H9 (cell line): ENCODE measurements at places on chromosomes 12 and 14.

DNA sequence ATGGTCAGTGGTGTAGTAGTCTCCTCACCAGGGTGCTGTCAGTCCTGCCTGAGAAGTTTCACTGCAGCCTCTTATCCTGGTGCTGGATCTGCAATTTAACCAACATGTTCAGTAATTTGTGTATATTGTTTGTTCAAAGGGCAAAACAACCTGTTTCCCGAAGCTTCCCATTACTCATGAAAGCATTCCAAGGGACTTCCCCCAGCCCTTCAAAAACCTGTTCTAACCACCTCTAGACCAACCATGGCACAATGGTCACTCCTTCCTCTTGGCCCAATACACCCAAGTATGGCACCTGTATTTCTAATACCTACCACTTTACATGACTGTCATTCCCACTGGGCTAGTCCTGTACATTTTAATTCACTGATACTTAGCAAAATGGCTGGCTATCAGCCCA is 12.1 kb downstream of the CKAP4 start:
- H3K27me3 ChIP-seq: no peaks in the 10 kb centered on the region
- no peaks in the 10 kb centered on the region for H3K4me1 ChIP-seq
- H3K4me3 ChIP-seq: no peak overlapping the region
- H3K36me3 ChIP-seq: peaks cover 29% of the 10 kb centered on the region
- DNase-seq: no peak

- H3K4me1 ChIP-seq: no peaks in the 10 kb centered on the region
- no peaks in the 10 kb centered on the region for H3K36me3 ChIP-seq
- no peaks in the 10 kb centered on the region; the same call in none of the 2 replicates for H3K27me3 ChIP-seq
- H3K4me3 ChIP-seq: peak overlapping the region; percentile 69
- peak; percentile 81 for DNase-seq
These were observed 50.7 kb upstream of the MAP1LC3B2 start for GRCh38 chr12:116508145-116509121.

- no peaks in the 10 kb centered on the region for H3K36me3 ChIP-seq
- no peak overlapping the region for H3K27ac ChIP-seq
- no peaks in the 10 kb centered on the region for H3K4me1 ChIP-seq
- DNase-seq: no peak
- H3K27me3 ChIP-seq: no peaks in the 10 kb centered on the region
These were observed 14.4 kb upstream of the ERGIC2 start for GRCh38 chr12:29395356-29395755.

DNA sequence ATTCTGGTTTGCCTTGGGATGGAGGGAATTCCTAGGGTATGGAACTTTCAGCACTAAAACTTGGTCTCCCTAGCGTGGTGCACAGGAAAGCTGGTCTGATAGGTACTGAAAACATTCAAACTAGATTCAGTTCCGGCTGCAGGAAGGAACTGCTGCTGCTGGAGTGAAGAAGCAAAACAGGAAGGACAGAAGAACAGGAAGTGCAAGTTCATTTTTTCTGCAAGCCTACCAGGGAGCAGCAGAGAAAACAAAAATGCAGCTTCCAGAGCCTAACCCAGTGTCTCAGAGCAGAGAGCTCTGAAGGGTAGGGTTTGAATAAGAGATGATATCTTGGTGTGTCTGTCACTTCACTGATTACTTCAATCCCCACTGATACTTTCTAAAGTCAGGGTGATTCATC is 165.2 kb downstream of the VRK1 start:
- H3K4me1 ChIP-seq: peaks cover 5% of the 10 kb centered on the region; the same call in 1 of the 2 replicates
- DNase-seq: no peak
- H3K27ac ChIP-seq: no peak overlapping the region
- peaks cover 9% of the 10 kb centered on the region; the same call in 1 of the 2 replicates for H3K36me3 ChIP-seq
- no peaks in the 10 kb centered on the region for H3K27me3 ChIP-seq

GRCh38 chr12:120231316-120232011 is 30.6 kb upstream of the RPLP0 start:
- DNase-seq: peak; percentile 96
- no peaks in the 10 kb centered on the region for H3K27me3 ChIP-seq
- H3K4me3 ChIP-seq: peak overlapping the region; percentile 67
- peak overlapping the region; percentile 86 for H3K27ac ChIP-seq
- peaks cover 39% of the 10 kb centered on the region for H3K4me1 ChIP-seq

GRCh38 chr14:101177301-101177971 is 273.9 kb upstream of the RTL1 start:
- no peak overlapping the region for H3K4me3 ChIP-seq
- H3K27ac ChIP-seq: no peak overlapping the region
- H3K36me3 ChIP-seq: peaks cover 15% of the 10 kb centered on the region
- H3K27me3 ChIP-seq: no peaks in the 10 kb centered on the region
- peak; percentile 20 for DNase-seq

DNA sequence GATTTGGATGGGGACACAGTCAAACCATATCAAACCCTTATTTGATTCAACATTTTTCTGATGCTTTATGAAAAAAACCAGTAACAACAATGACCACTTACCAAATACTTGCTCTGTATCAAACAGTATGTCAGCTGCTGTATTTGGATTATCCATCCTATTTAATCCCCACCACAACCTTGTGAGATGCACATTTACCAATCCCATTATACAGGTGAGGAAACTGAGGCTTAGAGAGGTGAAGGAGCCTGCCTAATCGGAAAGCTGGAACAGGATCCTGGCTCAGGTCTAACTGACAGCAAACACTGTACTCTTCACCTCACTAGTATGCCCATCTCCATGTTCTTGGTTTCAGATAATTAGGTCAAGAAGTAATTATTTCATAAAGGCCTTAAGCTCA is 13.8 kb downstream of the CHST11 start:
- H3K27me3 ChIP-seq: no peaks in the 10 kb centered on the region
- no peak overlapping the region for H3K4me3 ChIP-seq
- H3K27ac ChIP-seq: no peak overlapping the region
- H3K4me1 ChIP-seq: no peaks in the 10 kb centered on the region
- no peaks in the 10 kb centered on the region for H3K36me3 ChIP-seq

GRCh38 chr14:90774316-90774715 is 41.9 kb downstream of the TTC7B start:
- no peak overlapping the region for H3K4me3 ChIP-seq
- H3K4me1 ChIP-seq: no peaks in the 10 kb centered on the region
- no peak overlapping the region for H3K27ac ChIP-seq
- peaks cover 2% of the 10 kb centered on the region for H3K36me3 ChIP-seq
- DNase-seq: no peak

DNA sequence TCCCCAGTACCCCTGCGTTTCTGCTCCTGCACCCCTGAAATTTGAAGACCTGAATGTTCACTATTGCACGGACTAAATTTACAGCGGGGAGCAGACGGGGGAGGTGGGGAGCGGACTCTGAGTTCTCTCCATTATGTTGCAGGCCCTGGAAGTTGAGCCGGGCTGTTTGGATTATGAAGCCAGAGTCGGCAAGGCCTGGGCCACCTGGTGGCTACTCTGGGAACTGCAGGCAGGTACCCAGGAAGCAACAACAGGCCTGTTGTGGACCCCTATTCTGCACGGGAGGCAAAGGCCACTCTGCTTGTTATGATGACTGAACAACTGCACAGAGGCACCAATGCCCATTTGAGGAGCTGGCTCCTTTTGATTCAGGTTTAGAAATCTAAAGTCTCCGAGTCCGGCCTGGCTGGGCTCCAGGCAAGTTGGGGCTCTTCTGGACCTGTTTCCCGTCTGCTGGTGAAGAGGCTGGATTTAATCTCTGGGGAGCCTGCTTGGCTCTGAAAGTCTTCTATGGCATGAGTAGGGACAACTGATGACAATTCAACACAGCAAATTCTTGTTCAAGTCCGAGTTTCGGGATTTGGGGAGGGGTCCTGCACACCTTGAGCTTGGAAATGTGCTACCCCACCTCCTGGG is 34.1 kb upstream of the FAM181A start:
- peak overlapping the region; percentile 23; the same call in 1 of the 3 replicates for H3K4me3 ChIP-seq
- H3K27ac ChIP-seq: no peak overlapping the region
- DNase-seq: peak; percentile 82

DNA sequence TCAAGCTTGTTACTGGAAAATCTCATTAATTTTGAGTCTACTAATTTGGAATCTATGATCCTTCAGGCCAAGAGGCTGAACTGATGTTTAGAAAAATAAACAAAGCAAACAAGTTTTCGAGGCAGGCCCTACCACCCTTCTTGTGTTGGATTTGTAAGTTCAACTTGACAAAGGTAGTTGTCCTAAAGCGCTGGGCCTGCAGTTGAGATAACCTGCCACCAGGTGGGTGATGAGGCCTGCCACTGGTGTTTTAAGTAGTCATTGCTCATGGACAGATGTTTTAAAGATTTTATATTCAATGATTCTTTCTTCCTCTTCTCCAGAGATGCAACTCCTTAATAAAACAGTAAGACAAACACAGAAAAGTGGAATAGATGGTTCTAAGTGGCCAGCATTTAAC is 19.4 kb downstream of the ACVRL1 start:
- no peaks in the 10 kb centered on the region for H3K27me3 ChIP-seq
- H3K27ac ChIP-seq: no peak overlapping the region
- no peaks in the 10 kb centered on the region for H3K36me3 ChIP-seq
- DNase-seq: peak; percentile 74
- no peaks in the 10 kb centered on the region for H3K4me1 ChIP-seq

GRCh38 chr12:27190761-27191160 is 53.3 kb upstream of the STK38L start:
- H3K4me3 ChIP-seq: no peak overlapping the region
- no peak overlapping the region for H3K27ac ChIP-seq
- no peak for DNase-seq
- no peaks in the 10 kb centered on the region for H3K36me3 ChIP-seq
- H3K4me1 ChIP-seq: no peaks in the 10 kb centered on the region
- no peaks in the 10 kb centered on the region for H3K27me3 ChIP-seq

DNA sequence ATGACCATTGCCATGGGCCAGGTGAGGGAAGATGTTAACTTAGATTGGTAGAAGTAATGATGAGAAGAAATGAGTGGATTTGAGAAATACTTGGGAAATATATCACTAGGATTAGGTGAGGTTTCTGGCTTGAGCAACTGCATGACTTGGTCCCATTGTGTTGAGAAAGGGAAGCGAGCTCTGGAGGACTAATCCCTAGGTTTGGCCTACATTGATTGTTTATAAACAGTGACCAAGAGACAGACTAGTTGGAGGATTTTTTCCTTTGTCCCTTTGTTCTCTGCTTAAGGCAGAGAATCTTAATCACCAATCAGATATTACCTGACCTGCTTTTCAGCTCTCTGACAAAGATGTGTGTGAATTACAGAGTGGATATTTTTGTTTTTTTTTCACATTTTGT is 100.5 kb downstream of the AEBP2 start:
- no peaks in the 10 kb centered on the region for H3K4me1 ChIP-seq
- no peak for DNase-seq
- no peak overlapping the region for H3K27ac ChIP-seq
- no peak overlapping the region for H3K4me3 ChIP-seq
- no peaks in the 10 kb centered on the region for H3K36me3 ChIP-seq

DNA sequence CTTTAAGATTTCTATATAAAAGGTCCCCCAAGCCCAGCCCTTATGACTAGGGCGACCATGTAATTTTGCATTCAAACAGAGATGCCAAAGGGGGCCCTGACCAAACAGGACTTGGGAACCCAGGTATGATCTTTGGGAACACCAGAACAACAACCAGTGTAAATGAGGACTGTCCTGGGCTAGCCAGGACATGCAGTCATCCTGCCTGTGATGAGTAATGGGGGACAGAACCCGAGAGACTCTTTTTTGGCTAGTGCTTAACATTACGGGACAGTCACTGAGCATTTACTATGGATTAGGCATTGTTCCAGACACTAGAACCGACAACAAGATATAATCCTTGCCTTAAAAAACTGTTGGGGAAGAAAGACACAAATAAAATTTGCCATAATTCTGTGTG is 337.3 kb downstream of the CACNA1C start:
- H3K36me3 ChIP-seq: no peaks in the 10 kb centered on the region
- H3K27me3 ChIP-seq: no peaks in the 10 kb centered on the region
- DNase-seq: no peak

GRCh38 chr14:106877517-106877916 is 1351.1 kb downstream of the TMEM121 start:
- DNase-seq: no peak
- H3K4me3 ChIP-seq: no peak overlapping the region
- no peak overlapping the region for H3K27ac ChIP-seq
- no peaks in the 10 kb centered on the region for H3K4me1 ChIP-seq

GRCh38 chr12:123891011-123891410 is 81.6 kb downstream of the CCDC92 start:
- no peaks in the 10 kb centered on the region for H3K36me3 ChIP-seq
- DNase-seq: no peak
- no peak overlapping the region for H3K4me3 ChIP-seq
- no peaks in the 10 kb centered on the region for H3K27me3 ChIP-seq
- H3K27ac ChIP-seq: no peak overlapping the region
- no peaks in the 10 kb centered on the region for H3K4me1 ChIP-seq

- no peaks in the 10 kb centered on the region for H3K27me3 ChIP-seq
- H3K4me1 ChIP-seq: peaks cover 2% of the 10 kb centered on the region; the same call in 1 of the 2 replicates
- H3K4me3 ChIP-seq: no peak overlapping the region
- peaks cover 64% of the 10 kb centered on the region for H3K36me3 ChIP-seq
- no peak for DNase-seq
- H3K27ac ChIP-seq: no peak overlapping the region
These were observed 7.6 kb downstream of the PNP start for GRCh38 chr14:20476776-20477175.

DNA sequence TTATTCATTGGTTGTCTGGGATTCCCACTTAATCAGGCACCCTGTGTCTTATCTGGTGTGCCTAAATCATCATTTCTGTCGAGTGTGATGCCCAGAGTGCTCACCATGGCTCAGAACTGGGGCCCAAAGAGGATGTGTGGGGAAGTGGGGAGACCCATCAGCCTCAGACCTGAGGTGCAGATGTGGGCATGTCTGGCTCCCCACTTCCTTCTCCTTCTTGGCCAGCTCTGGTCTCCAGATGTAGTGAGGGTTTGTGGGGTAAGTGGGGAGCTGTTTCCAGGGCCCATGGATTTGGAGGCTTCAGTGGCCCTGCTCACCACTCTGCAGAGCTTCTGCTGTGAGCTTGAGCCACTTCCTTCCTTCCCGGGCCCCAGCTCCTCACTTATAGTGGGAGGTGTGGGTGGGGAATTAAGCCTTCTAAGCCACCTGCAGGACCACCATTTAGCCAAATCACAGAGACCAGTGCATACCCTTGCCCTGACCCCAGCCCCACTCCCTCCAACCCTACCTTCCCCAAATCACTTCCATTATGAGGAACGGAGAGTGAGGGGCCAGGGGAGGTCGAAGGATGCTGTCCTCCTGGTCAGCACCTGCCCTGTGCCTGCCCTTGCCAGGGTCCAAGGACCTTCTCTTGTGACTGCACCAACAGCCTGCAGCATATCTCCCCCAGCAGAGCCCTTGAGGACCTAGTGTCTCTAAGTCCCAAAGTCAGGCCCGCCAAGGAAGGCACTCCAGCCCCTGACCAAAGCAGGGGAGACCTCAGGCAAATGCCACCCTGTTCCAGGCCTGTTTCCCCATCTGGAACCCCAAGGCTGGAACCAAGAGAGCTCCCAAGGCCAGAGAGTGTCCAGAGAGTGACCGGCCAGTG is 278.2 kb upstream of the RTL1 start:
- DNase-seq: no peak
- H3K27me3 ChIP-seq: no peaks in the 10 kb centered on the region
- H3K27ac ChIP-seq: no peak overlapping the region
- no peaks in the 10 kb centered on the region for H3K4me1 ChIP-seq
- no peaks in the 10 kb centered on the region for H3K36me3 ChIP-seq
- H3K4me3 ChIP-seq: no peak overlapping the region

- H3K27me3 ChIP-seq: no peaks in the 10 kb centered on the region
- H3K4me1 ChIP-seq: no peaks in the 10 kb centered on the region
- H3K27ac ChIP-seq: no peak overlapping the region
- no peaks in the 10 kb centered on the region for H3K36me3 ChIP-seq
- H3K4me3 ChIP-seq: no peak overlapping the region
These were observed 190.8 kb upstream of the C14orf180 start for GRCh38 chr14:104388541-104389325.

- H3K27me3 ChIP-seq: no peaks in the 10 kb centered on the region; the same call in 1 of the 2 replicates
- no peaks in the 10 kb centered on the region for H3K36me3 ChIP-seq
- DNase-seq: no peak
- no peak overlapping the region for H3K27ac ChIP-seq
- H3K4me1 ChIP-seq: no peaks in the 10 kb centered on the region
These were observed 637.8 kb downstream of the BCL11B start for GRCh38 chr14:98634043-98634820.
